ENCODE measurements at places on chromosomes 2 and 18.

DNA sequence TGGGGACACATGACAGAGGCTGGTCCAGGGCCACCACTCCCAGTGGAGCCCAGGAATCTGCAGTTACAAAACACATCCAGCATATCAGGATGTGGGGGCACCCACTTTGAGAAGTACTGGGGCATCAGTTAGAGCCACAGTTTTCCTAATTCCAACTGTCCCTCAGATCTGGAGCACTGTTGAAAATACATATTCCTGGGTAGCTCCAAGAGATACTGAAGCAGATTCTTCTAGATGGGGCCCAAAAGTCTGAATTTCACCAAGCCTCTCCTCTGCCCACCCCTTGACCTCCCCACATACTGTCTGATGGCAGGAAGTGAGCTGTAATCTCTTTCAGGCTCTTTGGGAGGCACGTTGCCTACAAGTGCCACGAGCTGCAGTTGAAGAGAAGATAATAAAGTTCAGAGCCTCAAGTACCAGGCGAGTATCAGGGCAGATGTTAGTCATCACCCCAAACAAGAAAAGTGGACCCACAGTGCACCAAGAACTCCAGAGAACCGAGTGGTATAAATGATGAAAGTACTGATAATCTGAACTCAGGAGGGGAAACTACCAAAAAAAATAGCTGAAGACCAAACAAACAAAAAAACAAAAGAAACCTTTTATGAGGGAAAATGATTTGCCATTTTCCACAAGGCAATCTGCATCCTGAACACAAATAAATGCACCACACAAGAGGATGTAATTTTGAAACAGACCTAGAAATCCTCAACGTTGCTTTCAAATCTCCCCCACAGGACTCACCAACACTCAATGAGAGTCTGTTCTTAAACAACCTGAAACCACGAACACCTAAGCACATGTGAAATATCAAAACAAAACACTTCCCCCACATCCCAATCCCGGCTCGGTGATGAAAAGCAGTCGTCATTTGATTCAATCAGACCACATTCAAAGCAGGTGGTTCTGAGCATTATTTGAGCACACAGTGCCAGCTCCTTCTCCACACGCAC, 98.7 kb downstream of the TCF4 start:
- DNase-seq: no peak

- no peak for DNase-seq
These were observed 25.5 kb downstream of the CCDC141 start for GRCh38 chr2:179024445-179024844.

DNA sequence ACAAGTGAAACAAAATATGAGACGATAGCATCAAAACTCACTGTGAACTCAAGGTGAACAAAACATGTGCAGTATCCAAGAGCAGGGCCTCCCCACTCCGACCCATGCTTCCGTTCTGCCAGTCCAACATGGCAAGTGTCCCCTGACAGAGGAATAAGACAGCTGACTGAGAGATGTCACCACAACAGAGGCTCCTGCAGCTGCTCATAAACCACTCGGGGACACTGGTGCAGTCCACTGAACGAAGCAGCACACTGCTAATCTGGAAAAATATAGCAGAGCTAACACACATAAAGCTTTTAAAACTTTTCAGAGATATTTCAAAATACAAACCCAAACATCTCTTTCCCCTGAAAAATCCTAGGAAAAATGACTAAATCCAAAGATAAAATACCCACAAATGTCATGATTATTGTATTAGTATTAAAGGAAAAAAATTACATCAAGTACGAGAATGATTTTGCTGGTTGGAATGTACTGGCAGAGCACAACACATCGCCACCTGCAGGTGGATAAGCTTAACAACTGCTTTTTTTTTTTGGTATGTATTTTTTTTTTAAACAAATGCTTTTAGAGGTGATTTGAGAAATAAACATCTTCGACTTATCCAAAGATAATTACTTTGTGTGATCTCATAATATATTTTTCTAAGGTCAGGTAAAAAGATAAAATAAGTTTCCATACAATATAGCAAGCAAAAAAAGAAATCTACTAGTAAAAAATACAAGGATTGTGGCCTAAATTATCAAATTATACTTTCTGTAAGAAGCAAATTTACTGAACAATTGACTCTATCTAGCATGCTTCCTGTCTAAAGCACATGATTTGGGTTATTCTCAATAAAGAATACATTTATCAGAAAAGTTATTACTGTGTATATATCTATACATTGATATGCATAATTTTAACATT, 18.6 kb downstream of the THADA start:
- no peak for DNase-seq

DNA sequence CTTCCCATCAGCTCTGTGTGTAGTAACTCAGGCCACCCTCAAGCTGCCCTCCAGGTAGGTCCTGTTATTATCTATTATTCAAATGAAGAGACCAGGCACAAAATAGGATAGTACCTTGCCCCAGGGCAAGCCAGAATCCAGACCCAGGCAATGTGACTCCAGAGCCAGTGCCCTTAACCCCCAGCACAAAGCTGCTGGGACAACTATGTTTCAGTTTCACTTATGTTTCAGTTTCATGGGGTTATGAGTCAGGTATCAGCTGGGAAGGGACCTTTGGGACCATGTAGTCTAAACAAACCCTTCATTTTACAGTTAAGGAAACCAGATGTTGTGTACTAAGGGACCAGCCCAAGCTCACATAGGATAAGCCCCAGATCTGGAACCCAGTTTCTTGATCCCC, 10.0 kb downstream of the HK2 start:
- DNase-seq: no peak

DNA sequence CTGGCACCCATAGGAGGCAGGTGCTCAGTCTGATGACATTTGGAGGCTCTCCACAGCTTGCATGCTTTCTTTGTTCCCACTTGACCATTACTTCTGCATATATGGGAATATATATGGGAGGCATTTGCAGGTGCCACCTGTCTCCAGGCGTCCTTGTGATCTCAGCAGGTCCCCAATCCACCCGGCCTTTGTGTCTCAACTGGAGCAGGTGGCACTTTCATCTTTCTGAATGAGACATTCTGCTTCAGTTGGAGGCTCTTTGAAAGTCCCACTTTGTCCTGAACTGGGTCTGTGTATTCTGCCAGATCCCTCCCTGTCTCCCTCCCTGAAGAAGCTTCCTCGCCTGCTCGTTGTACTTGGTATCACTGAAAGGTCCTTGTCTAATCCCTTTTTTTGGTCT, 318.1 kb upstream of the EPAS1 start:
- no peak for DNase-seq

DNA sequence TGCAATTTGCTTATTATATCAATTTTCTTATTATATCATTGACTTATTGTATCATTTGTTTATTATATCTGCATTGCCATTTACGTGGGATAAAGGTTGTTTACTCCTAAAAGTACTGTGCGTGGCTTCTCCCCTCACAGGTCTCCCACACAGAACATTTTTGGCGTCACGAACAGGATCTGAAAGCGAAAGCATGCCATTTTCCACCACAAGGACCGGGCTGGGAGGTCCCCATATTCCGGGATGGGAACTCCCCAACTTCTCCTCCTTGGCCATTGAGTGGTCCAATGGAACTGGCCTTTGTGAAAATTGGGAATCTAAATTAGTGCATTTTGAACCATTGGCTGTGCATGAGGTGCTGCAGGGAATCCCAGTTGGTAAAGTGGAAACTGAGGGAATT, 4.8 kb upstream of the DSG2 start:
- DNase-seq: no peak

- no peak for DNase-seq
These were observed 2.5 kb upstream of the FAP start for GRCh38 chr2:162245781-162246180.

- DNase-seq: no peak
These were observed 6.1 kb downstream of the PLEK start for GRCh38 chr2:68371138-68371537.

DNA sequence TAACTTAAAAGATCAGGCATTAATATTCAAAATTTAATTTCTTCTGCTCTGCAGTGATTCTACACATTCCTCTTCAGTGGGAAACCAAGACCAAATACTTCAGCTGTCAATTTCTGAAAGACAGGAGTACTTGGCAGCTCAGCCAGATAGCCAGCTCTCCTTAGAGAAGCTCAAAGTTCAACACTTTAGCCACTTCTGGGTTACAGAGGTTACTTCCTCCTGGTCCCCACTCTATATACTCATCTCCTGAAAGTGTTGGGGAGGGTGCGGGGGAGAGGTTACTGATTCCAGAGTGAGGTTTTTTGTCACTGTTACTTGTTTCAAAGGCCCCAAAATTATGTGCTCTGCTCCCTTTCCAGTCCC, 4.1 kb downstream of the CYTIP start:
- DNase-seq: no peak

DNA sequence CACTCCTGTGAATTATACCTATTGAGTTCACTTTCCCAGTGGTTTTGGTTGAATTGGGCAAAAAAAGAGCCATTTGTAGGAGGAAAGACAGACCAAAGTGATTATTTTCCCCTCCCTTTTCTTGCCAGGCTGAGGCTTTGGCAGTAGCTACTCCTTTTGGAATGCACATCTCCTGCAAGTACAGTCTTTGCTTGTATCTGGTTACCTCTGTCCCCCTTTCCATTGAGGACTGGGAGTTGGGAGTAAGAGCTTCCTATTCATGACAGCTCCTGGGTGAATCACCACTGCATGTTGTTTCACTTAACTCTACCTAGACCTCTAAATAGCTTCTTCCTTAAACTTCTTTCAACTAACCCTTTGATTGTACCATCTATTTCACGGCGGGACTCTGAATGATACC, 695.3 kb upstream of the ZNF804A start:
- no peak for DNase-seq

GRCh38 chr18:23502516-23503037, 734 bp upstream of the RMC1 start:
- DNase-seq: no peak

- no peak for DNase-seq
These were observed 219.7 kb downstream of the NDUFA10 start for GRCh38 chr2:239805414-239805813.

GRCh38 chr2:20986024-20986939, 57.6 kb downstream of the APOB start:
- no peak for DNase-seq

DNA sequence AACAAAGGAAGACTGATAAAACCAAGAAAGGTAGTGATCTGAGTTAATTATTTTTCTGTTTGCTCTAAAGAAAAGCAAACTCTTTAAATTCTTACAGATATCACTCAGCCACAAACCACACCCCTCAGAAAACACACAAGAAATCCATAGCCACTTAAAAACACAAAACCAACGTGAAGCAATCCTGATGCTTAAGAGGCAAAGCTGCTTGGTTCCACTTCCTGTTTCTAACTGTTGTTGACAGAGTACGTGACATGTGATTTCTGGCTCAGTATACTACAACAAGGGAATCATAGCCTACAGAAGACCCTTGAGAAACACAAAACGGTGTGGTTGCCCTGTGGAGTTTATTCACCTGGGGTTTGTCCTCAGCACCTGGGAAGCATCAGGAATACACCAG, 240.9 kb upstream of the APCDD1 start:
- no peak for DNase-seq

- DNase-seq: no peak
These were observed 67.4 kb upstream of the ACVR1C start for GRCh38 chr2:157696036-157696435.

GRCh38 chr2:75527676-75528075, 33.1 kb downstream of the EVA1A start:
- no peak for DNase-seq

- DNase-seq: no peak
These were observed 119.8 kb downstream of the NRP2 start for GRCh38 chr2:205802065-205802464.

- no peak for DNase-seq
These were observed 612.7 kb upstream of the GCFC2 start for GRCh38 chr2:76323381-76323780.

GRCh38 chr2:1373830-1374229, 39.4 kb upstream of the TPO start:
- no peak for DNase-seq

GRCh38 chr18:31736630-31737029, 24.1 kb downstream of the SLC25A52 start:
- DNase-seq: no peak

DNA sequence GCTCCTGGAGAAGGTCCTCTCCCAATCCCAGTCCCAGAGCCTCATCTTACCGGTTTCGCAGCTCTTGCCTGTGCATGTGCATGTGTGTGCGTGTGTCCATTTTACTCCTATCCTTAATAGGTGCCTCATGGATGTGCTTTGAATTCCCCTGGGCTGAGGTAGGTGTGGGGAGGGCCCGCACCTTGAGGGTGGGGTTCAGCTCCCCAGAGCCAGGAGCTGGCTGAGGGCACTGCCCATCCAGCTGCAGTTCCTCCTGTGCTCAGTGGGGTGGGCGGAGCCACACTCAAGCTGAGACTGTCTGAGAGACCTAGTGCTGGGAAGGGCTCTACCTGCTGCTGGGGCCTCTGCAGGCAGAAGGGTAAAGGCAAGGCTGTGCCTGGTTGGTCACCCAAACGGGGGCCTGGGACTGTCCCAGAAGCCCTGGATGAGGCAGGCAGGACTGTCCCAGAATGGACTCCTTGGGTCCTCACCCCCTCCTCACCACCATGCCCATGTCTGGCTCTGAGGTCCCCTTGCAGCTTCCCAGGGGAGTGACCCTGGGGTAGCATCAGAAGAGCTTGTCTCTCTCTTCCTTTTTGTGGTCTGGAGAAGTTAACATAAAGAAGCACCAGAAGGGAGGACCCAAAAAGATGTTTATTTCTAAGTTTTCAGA, 8.9 kb downstream of the GDF7 start:
- DNase-seq: no peak

DNA sequence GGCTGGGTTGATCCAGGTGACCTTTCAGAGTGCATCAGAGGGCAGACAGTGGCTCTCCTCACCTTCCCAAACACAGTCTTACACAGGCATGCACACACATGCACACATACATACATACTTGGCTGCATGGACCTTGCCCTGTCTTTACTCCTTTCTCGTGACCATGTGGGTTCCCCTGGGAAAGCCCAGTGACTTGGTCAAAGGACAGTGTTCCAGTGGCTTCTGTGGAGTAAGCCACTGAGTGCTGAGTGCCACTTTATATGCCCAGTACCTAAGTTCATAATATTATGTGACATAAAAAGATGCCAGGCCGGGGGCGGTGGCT, 249.4 kb downstream of the MYCN start:
- DNase-seq: no peak

DNA sequence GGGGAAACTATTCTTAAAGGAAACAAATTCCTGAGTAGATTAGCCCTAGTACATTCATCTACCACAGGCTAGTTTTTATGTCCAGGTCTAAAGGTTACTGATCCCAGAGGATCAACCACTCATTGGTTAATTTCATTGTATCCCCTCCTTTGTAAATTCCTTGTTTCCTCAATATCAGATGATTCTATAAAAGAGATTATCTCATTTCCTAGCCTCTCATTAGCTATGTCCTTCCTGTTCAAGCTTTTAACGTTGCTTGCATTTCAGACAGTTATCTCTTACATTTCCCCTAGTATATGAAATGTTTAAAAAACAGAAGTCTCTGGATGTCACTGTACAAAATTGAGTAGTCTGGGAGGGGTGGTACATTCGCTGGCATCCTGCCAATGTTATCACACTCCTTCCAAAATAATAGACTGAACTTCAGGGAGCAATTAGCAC, 24.2 kb upstream of the ARMC9 start:
- DNase-seq: no peak
